ENCODE measurements at places on chromosomes 5 and 9. TPM values are rescaled to one million over a fixed set of nuclear protein-coding genes. Genes with fewer than 3 reads are reported as not detected.
A peak's percentile ranks its signal among the peaks of the same experiment; 100 is the strongest.

GRCh38 chr5:163373436-163374084 is 63.8 kb upstream of the CCNG1 start:
- DNase-seq, result no peak

The SPOCK1 gene
- 0.95 TPM for total RNA-seq

The S100Z gene
- not detected for total RNA-seq

GRCh38 chr5:96884995-96885394 is 8.7 kb downstream of the ERAP2 start:
- no peak for DNase-seq

The EQTN gene
- not detected for total RNA-seq

DNA sequence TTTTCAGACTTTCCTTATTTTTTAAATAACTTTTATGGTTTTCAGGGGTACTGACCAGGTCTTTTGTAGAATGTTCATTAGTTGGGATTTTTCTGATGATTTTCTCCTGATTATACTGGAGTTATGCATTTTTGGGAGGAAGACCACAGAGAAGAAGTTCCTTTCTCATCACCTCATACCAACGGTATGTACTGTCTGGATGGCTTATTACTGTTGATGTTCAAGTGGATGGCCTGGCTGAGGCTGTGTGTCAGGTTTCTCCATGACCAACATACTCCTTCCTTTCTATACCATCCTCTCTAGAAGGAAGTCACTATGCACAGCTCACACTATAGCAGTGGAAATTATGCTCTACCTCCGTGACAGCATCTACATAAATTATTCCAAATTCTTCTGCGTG is 71.1 kb upstream of the NR3C1 start:
- DNase-seq, result no peak

DNA sequence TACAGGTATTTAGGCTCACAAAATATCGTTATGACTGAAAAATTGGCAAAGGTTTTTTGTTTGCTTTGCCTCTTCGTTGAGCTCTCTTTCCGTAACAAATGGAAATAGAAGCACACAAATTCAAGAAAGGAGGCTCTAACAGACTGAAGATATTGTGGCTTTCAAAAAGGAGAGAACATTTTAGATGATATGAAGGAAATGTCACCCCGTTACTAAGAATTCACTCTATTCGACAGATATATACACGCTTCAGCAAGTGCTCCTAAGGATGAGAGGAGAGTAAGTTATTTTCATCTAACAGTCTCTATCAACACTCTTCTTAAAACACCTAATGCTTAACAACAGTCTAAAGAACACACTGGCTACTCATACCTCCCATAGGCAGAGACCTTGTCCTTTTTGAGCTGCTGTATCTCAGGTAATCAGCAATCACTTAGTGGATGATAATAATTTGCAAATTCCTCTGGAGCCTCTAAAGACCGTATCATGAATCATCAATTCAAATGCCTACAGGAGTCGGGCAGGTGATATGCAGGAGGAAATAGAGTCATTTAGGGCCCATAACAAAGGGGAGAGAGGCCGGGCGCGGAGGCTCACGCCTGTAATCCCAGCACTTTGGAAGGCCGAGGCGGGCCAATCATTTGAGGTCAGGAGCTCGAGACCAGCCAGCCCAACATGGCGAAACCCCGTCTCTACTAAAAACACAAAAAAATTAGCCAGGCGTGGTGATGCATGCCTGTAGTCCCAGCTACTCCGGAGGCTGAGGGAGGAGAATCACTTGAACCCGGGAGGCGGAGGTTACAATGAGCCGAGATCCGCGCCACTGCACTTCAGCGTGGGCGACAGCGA is 1.4 kb upstream of the HSDL2 start:
- DNase-seq, result no peak

The PIP5K1B gene
- total RNA-seq, result not detected

DNA sequence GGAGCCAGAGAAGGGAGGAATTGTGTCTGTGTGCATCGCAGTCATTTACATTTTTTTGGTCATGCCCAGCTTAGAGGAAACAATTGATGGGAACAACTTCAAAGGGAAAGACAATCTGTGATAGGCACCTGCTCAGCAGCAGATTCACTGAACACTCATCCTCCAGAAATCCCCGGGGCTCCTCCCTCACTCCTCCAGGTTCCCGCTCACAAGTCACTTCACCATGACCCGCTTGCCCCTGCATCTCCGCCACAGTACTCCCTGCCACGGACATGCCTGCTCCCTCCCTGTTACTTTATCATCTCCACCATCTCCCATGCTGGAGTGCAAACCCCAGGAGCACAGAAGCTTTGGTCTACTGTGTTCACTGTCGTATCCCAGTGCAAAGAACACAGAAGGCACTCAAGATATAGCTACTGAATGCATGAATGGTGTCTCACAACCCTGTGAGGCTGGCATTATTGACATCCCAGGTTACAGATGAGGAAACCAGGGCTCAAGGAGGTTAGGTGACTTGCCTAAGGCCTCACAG is 16.2 kb downstream of the LHX6 start:
- DNase-seq, result no peak

GRCh38 chr5:16437977-16438376 is 27.6 kb downstream of the ZNF622 start:
- no peak for DNase-seq

DNA sequence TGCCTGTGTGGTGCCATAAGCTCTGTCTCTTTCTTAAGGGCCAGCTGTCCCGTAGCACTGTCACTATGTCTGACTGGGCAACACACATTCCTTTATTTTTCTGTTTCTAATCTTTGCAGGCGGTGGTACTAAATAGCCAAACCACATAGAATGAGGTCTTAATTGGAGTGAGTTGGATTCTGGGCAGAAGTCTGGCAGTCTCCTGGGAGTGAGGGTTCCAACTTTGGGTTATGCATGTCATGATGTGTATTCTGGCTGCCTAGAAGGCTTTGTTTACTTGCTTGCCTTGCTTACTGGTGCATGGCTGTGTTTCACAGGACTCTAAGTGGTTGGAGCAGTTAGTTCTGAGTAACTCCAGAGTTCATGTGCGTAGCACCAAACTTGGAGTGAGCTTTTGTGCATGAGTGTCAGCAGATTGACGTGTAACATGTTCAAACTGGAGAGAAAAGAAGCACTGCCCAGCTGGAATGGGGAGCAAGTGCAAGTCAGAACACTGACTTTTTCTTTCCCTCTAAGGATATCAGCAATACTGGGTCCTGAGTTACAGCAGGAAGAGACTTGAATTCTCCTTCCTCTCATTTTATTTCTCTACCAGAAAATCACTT is 185.8 kb downstream of the PCSK1 start:
- DNase-seq, result peak; percentile 43

GRCh38 chr5:172806897-172807672 is 27.0 kb upstream of the ERGIC1 start:
- DNase-seq, result peak; percentile 98

The SPRY4 gene
- total RNA-seq, result 44.5 TPM

The TSLP gene
- 0.11 TPM for total RNA-seq

The SPINK1 gene
- total RNA-seq, result not detected

DNA sequence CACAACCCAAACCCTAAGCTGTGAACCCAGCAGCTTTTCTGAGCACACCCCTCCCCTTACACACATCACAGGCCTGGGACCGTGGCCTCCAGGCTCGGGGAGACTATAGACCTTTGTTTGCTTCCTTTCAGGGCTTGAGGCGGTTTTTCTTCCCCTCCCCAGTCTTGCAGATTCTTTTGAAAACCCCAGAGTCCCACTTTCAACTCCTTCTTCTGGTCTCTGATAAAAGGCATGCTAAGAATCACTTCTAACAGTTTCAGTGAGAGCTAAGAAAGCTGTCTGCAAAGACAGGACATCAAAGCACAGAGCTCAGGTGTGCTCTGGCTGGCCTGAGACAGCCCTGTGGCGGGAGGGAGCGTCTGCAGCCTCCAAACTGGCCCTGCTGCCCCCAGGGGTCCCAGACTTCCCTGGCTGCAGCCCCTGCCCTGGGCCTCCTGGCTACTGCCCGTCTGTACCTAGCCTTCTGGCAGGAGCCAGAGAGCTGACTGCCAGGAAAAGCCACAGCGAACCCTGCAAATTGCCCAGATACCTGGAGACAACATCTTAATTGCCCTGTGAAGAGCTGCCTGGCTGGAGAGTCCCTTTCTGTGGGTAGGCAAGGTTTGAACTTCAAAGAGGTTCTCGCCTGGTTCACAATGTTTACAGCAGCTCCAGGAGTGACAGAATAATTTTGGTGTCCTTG is 138.9 kb downstream of the GADD45G start:
- DNase-seq, result no peak

DNA sequence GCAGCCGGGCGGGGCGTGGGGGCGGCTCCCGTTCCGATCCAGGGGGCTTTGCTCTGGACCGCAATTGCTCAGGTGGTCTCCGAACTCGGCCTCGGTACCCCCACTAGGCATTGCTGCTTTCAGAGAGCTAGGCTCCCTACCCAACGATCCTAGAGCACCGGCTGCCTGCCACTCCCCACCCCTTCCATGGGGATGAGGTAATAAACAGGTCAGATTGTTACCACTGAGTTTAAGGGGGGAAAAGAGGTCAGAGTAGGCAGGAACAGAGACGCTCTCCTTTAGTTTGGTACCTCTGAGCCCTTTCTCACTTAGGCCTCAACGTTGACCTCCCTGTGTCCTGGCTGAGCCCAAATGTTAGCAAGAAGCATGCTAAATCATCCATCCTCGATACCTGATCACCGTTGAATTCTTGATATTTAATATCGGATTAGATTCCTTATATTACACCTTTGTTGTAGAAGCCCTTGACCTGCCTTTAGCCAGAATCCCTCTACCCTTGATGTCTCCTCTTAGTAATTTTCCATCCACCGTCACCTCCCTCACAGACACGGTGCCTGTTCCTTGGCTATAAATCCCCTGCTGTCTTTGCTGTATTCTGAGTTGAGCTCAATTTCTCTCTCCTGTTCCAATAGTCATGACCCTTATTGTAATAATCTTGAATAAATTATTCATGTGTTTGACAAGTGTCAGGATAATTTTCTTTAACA is 588 bp upstream of the PLPP1 start:
- DNase-seq, result no peak

GRCh38 chr5:142287973-142288313 is 36.9 kb downstream of the SPRY4 start:
- no peak for DNase-seq

DNA sequence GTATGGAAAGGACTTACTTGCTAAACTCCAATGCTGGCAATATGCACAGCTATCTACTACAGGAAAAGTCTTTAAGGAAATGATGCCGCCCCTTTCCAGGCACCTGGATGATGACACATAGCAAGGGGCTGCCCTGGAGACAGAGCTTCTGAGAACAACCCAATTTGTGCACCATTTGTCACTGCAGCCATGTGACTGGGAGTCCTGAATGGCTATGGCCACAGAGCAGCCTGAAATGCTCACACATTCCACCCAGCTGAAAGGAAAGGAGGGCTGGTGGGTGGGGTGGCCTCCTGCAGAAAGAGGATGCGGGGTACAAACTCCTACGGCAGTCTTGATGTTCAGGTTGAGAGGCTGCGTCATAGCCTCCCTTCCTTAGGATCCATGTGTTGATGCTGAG is 70.1 kb upstream of the FSTL4 start:
- no peak for DNase-seq

DNA sequence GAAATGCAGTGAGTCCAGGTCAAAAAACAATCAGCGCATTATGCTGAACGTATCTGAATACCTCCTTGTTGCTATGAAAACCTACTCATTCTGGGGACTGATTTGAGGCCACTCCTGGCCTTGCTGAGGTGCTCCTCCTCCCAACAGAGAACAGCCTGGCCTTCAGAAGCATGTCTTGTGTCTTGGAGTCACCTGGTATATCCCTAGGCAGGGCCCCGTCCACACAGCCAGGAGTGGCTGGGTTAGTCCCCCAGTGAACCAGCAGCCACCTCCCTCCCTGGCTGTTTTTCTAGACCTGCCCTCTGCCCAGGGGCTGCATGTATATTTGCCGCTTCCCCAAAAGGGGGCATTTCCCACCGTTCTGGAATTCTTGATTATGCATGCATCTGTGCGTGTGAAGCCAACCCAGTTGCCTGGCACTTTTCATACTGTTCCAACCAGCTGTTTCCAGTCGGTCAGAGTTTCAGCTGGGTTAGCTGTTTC is 99.2 kb upstream of the SPATA31C2 start:
- DNase-seq, result no peak

DNA sequence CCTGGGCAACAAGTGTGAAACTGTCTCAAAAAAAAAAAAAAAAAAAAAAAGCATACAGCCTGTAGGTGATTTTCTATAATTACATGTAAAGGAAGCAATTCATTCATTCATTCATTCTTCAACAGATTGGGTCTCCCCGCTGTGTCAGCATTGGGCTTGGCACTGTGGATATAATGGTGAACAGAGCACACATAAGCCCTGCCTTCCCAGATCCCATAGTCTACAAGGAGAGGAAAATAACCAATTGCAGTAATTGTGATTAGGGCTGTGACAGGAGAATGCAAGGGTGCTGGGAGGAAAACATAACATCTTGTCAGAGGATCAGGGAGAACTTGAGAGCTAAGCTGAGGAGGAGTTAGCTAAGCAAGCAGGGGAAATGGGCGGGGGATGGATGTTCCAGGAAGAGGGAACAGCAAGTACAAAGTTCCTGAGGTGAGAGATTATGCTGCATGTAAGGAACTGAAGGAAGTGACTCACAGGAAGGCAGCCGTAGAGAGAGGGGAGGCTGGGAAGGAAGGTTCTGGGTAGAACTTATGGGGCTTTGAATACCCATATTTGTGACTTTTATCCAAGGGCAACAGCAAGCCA is 24.0 kb upstream of the KLF9 start:
- peak; percentile 9 for DNase-seq

The NANS gene
- 160 TPM for total RNA-seq

DNA sequence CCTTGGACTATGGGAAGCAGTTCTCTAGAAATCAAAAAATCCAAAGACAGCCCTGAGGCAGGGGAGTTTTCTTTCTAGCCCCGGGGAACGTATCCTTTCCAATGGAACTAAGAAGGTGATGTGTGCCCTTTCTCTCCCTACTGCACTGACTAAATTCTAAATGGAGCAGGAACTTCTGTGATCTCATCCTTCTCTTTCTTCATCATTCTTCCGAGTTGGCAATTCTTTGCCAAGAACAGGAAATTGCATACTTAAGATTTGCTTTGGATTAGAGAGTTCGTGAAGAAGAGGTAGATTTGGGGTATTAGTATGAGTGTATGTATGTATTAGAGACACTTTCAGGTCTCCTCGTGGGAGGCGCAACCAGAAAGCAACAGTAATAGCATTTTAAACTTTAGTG is 178.0 kb upstream of the PIK3R1 start:
- DNase-seq, result no peak

The MORN5 gene
- not detected for total RNA-seq

GRCh38 chr9:91162311-91162710 is 199.4 kb downstream of the AUH start:
- peak; percentile 57 for DNase-seq

DNA sequence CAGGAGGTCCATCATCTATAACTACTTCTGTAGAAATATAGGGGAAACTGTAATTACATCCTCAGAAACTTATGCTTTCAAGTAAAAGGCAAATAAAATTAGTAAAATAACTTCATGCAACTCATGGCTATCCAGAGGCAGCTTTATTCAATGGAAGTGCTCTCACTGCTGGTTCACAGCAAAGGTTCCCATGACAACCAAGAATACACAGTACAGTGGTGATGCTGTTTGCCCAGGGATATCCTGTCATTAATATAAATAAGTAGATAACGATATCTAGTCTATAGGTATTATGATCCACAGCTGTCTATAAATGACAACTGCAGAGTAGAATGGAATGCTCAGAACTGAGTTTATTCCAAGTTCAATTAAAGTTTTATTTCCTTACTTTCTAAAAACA is 390.3 kb downstream of the PDE4D start:
- DNase-seq, result no peak

- no peak for DNase-seq
Measured at GRCh38 chr5:38479315-38479904, 77.0 kb downstream of the LIFR start.

GRCh38 chr5:149127394-149127955 is 13.8 kb upstream of the ABLIM3 start:
- DNase-seq, result no peak

The ADGRD2 gene
- total RNA-seq, result not detected

- no peak for DNase-seq
Measured at GRCh38 chr5:57067597-57067924, 106.3 kb upstream of the GPBP1 start.

Data from SJSA1 (cell line).